AG08395 (cell line): ENCODE measurements at places on chromosomes 3 and 15.

DNA sequence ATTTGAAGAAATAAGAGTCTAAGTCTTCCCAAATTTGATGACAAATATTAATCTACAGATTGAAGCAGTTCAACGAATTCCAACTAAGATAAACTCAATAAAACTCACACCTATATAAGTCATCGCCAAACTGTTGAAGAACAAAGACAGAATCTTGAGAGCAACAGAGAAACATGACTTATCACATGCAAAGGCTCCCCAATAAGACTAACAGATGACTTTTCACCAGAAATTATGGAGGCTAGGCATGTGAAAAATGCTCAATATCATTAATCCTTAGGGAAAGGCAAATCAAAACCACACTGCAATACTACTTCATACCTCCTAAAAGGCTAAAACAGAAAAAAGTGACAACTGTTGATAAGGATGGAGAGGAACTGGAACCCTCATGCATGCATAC is 517.6 kb upstream of the SUCLG2 start:
- no peak for DNase-seq

GRCh38 chr3:136862617-136863322 is 762 bp downstream of the NCK1 start:
- peak; percentile 46 for DNase-seq

DNA sequence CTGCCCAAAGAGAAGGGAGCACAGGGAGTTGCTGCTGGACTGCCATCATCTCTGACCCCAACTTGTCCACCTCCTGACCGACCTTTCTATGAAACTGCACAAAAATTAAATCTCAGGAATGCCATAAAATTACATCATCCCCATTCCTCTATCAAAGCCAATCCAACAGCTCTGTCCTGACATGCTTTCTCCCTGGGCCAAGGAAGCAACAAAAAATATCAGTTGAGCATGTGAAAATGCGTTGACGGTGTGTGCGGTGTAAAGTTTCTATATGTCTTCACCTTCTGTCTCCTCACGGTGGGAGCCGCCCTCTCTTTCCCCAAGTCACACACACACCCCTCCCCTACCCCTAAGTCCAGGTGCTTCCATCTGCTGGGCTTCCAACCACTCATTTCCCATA is 3.6 kb upstream of the ZNF774 start:
- DNase-seq, result no peak

- DNase-seq, result no peak
These were observed 194.4 kb downstream of the KBTBD8 start for GRCh38 chr3:67192466-67192865.

GRCh38 chr3:55144015-55144673 is 216.3 kb upstream of the LRTM1 start:
- DNase-seq, result peak; percentile 83

DNA sequence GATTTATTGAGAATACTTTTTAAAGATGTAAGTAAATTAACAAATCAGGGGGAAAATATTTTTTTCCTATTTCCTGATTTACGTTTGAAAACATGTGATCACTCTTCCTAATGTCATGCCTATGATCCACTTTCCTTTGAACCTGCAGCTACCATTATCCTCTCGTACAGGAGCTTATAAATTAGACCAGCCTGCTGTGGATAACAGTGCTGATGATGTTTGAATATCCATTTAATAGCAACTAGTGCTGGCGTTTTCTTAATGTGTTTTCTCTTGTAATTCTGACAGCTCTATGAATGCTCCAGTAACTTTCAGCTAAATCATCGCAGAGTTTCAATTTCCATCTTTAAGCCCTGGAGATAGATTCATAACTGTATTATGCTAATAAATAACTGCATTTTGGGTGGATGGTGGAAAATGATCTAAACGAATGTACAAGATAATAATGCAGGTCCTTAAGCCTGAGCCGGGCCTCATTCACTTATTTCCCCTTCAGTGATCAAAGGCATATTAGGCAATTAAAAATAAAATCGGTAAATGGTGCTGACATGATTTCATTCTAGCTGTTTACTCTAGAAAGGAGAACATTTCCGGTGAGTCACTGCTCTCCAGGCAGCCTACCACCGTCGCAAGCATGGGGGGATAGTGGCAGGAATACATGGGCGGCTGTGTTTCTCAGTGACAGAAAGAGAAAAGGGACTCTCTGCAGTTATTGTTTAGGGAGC is 58.5 kb upstream of the SLC24A5 start:
- DNase-seq, result peak; percentile 13

DNA sequence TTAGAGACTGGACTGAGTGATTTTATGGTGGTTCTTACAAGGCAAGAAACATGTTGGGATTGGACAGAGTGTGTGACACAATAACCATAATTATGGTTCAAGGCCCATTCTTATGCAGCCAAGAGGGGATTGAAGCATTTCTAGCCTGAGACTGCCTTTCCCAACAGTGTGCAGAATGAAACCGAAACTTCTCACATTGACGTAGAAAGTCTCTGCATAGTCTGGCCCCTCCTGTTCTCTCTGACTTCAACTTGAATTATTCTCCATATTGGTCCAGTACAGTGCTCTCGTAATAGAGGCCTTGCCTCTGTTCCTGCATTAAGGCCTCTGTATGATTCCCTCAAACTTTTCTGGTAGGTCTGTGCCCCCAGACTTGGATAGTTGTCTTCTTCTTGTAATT is 138.3 kb downstream of the DIPK2A start:
- no peak for DNase-seq

DNA sequence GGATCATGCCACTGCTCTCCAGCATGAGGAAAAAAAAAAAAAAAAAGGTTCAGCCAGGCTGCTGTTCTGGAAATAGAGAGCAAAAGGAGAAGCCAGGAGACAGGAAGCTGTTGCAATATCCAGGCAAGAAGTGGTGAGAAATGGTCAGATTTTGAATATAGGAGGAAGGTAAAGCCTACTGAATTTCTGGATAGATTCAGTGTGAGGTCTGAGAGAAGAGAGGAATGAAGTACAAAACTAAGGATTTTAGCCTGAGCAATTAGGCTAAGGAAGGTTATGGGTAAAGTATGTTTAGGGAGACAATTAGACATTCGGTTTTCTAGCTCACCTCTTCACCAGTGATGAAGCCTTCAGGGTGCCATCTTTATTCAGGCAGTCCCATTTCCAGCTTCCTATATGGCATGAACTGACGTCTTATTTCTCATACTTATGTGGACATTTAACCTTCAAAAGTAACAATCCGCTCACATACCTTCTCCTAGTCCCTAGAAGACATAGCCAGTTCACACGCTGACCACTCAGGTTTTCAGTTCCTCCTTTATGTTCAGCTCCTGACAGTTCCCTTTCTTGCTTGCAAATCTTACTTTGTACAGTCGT is 57.2 kb downstream of the KIF9 start:
- DNase-seq, result no peak

DNA sequence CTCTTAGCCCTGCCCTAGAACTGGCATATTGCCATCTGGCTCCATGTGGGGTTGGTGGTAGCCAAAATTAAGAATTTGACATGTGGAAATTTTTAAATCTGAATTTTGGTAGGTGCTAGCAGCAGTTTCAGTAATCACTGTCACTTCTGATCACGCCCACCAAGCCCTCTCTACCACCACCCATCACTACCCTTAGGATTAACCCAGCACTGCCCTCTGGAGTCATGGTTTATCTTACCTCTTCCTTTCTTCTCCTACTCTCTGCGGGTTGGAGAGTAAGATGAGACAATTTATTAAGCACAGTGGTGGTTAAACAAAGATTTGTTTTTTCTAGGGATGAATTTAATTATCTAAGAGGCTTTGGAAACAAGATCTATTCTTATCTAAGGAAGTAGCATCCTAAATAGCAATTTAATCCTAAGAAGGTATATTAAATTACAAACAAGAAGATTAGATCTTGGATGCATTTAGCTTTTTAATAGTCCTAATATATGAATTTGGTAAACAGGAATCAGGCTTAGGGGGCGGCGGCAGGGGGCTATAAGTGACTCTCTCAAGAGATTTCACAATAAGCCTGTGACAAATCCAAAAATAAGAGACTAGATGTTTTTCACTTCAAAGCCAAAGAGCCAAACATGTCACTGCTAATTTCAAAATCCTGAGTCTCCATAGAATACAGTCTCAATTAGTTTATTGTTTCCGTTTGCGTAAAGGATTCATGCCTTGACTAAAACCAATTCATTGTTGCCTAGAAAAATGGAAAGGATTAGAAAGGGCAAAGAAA is 498.4 kb upstream of the UBE2E2 start:
- no peak for DNase-seq

- no peak for DNase-seq
These were observed 1082.2 kb downstream of the NAALADL2 start for GRCh38 chr3:175941352-175941751.

- DNase-seq, result no peak
These were observed 21.8 kb upstream of the SPATA12 start for GRCh38 chr3:57038466-57039164.

GRCh38 chr15:41979493-41980266 is 7.3 kb upstream of the EHD4 start:
- DNase-seq, result no peak

- no peak for DNase-seq
These were observed 44.9 kb upstream of the SGO1 start for GRCh38 chr3:20230954-20231353.

- DNase-seq, result no peak
These were observed 15.2 kb downstream of the ITPR1 start for GRCh38 chr3:4508048-4508981.

DNA sequence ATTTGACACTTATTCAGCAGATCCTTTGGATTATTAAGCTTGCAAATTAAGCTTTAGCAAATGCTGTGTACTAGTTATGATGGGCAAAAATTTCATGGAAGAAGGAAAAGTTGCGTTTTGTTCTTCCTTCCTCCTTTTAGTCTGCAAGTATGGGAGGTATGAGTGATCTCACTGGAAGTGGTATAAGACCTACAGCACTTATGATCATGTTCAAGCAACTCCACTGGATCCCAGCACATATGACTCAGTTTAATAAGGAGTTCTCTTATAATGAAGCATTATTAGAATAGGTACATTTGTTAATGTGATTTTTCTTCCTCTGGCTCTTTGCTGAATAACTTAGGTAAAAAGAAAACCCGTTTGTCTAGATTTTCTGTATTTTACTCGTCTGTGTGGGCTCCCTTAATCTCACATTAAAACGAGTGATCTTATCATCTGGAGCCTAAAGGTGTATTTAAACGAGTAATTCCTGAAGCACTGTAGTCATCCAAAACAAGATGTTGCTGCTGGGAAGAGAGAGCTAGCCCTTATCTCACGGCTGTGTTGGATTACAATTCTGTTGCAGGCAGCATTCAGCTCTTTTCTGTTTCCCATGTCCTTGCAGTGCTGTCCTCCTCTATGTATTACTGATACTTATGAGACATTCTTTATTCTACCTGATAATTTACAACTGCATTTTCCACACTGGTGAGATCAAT is 264.9 kb downstream of the GBE1 start:
- no peak for DNase-seq

DNA sequence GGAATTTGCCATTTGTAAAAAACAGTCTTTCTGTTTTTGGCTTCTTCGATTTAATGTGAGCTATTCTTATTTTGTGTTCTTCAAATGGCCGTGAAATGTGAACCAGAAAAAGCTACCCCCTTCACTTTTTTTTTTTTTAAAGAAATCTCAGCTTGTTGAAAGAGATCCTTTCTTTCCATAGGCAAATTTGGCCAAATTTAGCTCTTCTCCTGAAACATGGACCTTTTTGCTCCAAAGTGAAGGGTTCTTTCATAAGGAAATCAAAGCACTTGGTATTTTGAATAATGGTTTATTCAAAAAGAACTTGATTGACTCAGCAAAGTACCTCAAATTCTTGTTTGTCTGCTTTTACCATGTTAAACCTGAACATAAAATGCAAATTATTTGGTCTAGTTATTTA is 10.1 kb downstream of the RCN2 start:
- no peak for DNase-seq

DNA sequence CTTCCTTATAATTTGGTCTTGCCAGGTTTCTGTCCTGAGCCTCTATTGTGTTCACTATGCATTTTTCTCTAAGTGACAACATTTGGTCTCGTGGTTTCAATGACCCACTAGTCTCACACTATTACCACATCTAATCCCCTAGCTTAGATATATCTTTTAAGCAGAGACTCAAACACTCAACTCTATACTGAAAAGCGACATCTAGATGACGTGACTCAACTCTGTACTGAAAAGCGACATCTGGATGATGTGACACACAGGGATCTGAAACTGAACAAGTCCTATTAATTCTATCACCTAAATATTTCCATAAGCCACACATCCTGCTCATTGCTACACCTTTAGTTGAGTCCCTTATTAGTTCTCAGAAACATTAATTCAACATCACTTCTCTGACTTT is 141.7 kb upstream of the MBNL1 start:
- DNase-seq, result no peak

GRCh38 chr15:66598095-66598815 is 32.5 kb upstream of the LCTL start:
- no peak for DNase-seq

GRCh38 chr3:16216373-16216935 is 42.0 kb downstream of the GALNT15 start:
- no peak for DNase-seq

DNA sequence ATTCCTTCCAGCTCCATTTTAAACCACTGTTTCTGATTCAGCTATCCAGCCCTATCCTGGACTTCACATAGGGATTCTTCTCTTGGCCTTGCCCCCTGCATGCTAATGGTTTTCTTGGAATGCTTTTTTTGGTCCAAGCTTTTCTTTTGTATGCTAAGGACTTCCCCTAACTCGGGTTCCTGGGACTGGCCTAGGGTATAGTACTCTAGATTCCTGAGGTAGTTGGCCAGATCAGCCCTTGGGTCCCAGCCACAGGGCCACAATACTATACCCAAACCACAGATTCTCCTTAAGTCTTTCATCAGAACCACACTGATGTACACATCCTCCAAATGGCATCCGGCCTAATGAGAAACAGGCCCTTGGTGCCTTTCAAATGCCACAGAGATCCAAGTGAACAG is 2.8 kb downstream of the FYCO1 start:
- peak; percentile 88 for DNase-seq

DNA sequence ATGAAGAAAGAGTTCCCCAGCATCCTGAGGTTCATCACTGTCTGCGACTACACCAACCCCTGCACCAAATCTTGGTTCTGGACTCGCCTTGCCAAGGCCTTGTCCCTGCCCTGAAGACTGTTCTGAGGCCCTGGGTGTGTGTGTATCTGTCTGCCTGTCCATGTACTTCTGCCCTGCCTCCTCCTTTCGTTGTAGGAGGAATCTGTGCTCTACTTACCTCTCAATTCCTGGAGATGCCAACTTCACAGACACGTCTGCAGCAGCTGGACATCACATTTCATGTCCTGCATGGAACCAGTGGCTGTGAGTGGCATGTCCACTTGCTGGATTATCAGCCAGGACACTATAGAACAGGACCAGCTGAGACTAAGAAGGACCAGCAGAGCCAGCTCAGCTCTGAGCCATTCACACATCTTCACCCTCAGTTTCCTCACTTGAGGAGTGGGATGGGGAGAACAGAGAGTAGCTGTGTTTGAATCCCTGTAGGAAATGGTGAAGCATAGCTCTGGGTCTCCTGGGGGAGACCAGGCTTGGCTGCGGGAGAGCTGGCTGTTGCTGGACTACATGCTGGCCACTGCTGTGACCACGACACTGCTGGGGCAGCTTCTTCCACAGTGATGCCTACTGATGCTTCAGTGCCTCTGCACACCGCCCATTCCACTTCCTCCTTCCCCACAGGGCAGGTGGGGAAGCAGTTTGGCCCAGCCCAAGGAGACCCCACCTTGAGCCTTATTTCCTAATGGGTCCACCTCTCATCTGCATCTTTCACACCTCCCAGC is 2.9 kb downstream of the MYD88 start:
- no peak for DNase-seq
